Brain (organoid and tissue), 16 donors: ENCODE measurements at places on chromosomes 3 and 15.

DNA sequence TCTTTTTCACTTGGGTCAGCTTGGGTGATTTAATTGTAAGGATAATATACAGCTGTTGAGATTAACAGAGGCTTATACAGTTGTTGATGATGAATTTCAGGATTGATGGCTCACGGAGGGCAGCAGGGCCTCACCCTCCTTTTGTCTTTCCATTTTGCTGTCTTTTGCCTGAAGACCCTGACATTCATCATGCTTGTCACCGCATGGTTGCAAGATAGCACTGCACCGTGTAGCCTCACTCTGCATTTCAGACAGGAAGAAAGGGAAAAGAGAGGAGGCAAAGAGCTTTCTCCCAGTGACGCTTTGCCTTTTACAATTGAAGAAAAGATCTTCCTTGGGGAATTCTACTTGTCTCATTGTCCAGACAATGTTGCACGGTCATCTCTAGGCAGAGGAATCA, 115.1 kb downstream of the TPRG1 start:
- DNase-seq = no peak

GRCh38 chr3:142216321-142216720, 9.1 kb downstream of the GK5 start:
- no peak for DNase-seq

DNA sequence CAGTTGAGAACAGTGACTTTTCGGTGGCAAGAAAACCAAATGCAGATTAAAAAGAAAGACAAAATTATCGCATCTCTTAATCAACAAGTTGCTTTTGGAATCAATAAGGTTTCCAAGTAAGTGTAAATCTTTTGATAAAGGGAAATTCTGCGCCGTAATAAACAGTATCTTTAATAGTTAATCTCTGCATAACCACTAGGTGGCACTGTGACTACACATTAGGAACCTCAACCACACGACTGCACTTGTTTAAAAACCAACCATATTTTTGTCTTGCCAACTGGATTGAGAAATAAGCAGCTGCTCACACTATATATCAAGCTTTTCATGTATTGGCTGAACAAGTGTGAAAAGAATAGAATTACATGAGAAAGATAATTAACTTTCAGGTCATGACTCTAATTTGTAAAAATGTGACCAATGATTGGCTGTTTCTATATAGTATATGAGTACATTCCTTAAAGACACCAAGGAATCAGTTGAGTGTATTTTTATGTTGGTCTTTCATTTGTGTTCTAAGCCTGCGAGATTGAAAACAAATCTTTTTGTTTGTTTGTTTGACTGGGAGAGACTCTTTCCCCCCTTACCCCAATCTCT, 72.7 kb downstream of the DZIP3 start:
- DNase-seq = peak; percentile 87

GRCh38 chr3:23404246-23404645, 201.1 kb downstream of the UBE2E2 start:
- no peak for DNase-seq

DNA sequence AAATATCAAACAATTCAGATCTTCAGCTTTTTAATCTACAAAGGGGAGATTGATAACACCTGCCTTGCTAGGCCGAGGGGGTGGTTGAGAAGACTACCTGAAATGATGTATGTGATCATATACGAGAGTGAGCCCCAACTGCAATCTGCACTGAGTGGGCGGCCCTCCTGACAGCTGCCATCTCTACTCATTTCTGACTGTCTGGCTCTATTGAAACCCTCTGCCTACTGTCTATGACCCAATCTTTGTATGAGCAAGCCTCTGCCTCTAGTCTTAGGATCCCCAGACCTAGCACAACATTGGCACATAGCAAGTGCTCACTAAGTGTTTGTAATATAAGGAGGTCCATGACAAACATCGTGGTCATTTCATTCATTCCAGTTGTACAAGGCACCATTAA, 144.4 kb upstream of the NR2F2 start:
- no peak for DNase-seq

DNA sequence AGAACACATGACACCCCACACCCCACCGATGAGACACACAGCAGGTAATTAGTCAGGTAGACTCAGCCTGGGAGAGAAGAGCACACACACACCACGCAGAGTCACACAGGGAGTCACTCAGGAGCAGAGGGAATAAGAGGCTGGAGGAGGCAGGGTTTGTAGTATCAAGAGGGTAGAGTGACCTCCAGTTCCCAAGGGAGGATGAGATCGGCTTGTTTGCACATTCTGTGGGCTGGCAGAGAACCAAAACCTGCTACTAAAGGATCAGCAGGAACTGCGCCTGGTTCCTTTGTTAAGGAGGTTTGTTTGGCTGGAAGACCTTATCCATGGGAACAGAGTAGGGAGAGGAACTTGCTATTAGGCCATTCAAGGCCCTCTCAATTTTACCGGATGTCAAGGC, 281.4 kb upstream of the SLCO3A1 start:
- DNase-seq = no peak

DNA sequence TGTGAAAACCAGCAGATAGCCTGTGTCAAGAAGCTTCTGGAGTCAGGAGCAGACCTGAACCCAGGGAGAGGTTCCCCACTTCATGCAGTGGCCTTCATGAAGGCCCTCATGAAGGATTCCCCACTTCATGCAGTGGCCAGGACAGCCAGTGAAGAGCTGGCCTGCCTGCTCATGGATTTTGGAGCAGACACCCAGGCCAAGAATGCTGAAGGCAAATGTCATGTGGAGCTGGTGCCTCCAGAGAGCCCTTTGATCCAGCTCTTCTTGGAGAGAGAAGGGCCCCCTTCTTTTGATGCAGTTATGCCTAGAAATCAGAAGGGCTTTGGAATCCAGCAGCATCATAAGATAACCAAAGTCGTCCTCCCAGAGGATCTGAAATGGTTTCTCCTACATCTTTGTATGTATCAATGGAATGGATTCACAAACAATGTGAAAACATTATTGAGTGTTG, 103.9 kb upstream of the CHD2 start:
- DNase-seq = no peak

DNA sequence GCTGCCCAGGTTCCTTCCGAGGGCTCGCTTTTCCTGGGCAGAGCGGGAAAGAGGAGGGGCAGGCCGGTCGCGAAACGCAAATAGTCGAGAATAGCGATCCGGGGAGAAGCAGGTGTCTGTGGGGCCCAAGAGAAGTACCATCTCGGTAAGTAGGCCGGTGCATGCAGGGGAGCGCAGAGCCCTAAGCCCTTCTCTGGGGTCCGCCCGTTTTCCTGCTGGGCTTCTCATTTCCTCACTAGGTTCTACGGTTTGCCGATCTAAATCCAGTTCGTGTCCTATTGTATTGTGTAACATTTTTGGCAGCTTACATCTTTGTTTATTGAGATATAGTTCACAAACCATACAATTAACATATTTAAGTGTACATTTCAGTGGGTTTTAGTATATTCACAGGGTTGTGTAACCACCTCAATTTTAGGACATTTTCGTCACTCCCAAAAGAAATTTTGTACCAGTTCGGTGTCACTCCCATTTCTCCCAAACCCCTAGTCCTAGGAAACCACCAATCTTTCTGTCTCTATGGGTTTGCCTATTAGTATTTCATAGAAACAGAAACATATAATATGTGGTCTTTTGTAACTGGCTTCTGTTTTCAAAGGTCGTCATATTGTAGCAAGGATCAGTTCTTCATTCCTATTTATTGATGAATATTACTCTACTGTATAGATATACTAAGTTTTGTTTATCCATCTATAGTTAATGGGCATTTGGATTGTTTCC, 6.8 kb upstream of the TRIM69 start:
- no peak for DNase-seq

GRCh38 chr3:164459521-164460151, 618.7 kb downstream of the SI start:
- no peak for DNase-seq

GRCh38 chr3:146067048-146067447, 93.9 kb downstream of the PLOD2 start:
- no peak for DNase-seq

- DNase-seq = no peak
Measured at GRCh38 chr15:49926740-49927139, 192.3 kb downstream of the ATP8B4 start.

- DNase-seq = no peak
Measured at GRCh38 chr3:29338377-29338776, 57.5 kb downstream of the RBMS3 start.

DNA sequence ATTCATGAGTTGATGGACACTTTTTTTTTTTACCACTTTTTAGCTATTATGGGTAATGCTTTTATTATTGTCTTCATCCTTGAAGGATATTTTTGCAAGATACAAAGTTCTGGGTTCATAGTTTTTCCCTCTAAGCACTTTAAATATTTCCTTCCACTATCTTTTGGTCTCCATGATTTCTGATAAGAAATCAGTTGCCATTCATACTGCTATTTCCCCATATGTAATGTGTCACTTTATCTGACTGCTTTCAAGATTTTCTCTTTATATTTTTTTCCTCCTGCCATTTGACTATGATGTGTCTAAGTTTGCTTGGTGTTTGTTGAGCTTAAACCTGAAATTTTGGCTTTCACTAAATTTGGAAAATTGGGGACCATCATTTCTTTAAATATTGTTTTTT, 19.3 kb downstream of the NRG4 start:
- no peak for DNase-seq

DNA sequence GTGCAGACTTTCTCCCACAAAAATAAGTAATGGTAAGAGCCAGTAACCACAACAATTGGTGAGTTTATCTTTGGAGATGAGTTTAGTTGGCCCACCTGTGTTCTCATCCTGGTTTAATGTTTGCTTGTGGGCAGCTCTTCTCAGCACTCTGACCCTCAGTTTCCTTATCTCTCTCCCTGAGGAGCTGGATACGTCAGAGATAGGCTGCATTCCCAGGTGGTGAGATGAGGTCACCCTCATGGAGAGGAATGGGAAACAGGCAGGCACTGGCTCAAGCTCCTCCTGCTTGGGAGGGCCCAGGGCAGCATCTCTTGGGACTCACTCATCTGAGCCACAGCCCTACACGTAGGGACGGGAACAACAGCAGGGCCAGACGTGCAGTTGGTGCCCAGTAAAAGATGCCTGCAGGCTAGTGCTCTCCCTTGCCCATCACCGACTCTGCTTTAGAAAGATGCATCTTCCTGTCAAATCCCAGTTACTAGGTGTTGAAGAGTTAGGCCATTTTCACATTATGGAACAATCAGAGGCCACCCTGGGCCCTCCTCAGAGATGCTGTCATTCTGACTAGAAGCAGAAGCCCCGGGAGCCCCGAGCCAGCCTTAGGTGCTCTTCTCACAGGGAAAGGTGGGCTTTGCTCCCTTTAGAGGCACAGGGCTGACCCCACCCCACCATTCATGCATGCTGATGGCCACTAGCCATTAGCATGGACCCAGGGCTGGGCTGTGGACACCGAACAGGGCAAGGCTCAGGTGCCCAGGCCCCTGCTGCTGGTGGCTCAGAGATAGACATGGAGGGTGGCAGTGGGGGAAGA, 59.7 kb downstream of the GRIP2 start:
- no peak for DNase-seq

GRCh38 chr15:58462547-58462946, 30.8 kb downstream of the LIPC start:
- DNase-seq = no peak

- DNase-seq = no peak
Measured at GRCh38 chr3:5144316-5144994, 22.4 kb downstream of the ARL8B start.

- peak; percentile 67 for DNase-seq
Measured at GRCh38 chr3:156174229-156174847, 54.0 kb downstream of the KCNAB1 start.

DNA sequence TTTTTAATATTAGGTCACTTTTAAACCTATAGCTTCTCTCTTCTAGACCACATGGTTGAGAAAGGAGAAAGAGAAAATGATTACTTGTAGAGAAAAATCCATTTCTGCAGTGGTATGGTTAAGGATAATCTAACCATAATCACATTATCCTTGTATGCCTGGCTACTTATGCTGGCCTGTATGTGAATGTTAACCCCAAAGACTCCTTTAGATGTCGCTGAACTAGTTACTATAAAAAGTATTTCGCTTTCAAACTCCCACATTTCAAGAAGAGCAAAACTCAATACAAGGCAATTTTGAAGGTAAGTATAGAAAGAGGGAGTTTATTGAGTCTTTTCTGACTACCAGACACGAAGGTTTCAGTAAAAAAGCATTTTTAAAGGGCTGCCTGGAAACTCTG, 2.2 kb downstream of the KCTD6 start:
- DNase-seq = peak; percentile 36

DNA sequence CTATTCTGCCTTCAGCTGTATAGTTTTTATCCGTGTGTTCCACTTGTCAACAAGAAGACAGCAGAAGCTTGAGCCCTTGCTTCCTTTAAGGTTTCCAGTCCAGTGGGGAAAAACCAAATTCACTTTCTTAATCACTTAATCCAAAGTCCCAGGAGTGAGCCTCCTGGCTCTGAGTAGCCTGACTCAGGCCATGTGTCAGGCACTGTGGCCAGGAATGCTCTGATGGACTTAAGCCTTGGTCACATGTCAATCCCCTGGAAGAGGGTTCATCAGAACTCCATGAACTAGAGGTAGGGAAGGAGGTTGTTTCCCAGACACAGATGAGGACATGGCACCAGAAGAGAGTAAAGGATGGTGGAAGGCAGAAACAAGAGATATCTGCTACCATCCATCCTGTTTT, 8.8 kb downstream of the VIPR1 start:
- DNase-seq = no peak

DNA sequence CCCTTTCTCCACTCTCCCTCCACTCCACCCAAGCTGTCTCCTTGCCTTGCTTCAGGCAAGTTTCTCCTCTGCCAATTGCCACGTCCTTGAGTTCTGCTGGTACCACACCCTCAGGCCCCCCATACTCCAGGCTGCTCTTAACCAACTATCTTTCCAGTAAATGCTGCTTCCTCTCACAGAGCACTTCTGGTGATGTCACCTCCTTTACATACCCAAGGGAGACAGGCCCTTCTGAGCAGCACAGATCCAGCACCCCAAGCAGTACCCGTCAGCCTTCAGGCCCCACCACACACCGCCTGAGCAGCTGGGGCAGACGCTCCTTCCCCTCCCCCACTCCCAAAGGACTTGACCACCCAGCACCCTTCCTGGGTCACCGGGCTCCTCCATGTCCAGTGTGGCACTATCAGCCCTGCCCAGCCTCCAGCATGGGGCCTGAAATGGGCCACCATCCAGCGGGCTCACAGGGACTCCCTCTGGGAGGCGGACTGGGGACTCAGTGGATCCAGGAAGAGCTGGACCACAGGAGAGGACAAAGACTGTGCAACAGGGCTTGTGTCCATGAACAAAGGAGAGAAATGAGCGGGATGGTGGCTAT, 50.2 kb downstream of the KLF15 start:
- no peak for DNase-seq

DNA sequence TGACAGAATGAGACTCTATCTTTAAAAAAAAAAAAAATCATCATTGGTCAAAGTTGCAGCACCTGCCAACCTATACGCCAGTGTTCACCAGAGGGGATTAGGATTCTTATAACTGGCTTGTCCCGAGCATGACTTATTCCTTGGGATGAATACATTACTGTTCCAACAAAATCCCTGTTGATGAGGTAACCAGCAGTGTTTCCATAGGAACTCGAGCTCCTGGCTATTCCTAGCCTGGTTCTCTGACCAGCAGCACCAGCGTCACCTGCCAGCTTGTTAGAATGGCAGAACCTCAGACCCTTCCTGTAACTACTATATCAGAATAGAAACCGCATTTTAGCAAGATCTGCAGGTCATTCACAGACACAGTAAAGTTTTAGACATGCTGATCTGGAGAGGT, 364.4 kb downstream of the PTPRG start:
- DNase-seq = peak; percentile 32
